ENCODE measurements at places on chromosomes 12 and 14.

GRCh38 chr12:131959116-131959515 lies 9.4 kb downstream of the EP400 start:
- DNase-seq, result no peak

DNA sequence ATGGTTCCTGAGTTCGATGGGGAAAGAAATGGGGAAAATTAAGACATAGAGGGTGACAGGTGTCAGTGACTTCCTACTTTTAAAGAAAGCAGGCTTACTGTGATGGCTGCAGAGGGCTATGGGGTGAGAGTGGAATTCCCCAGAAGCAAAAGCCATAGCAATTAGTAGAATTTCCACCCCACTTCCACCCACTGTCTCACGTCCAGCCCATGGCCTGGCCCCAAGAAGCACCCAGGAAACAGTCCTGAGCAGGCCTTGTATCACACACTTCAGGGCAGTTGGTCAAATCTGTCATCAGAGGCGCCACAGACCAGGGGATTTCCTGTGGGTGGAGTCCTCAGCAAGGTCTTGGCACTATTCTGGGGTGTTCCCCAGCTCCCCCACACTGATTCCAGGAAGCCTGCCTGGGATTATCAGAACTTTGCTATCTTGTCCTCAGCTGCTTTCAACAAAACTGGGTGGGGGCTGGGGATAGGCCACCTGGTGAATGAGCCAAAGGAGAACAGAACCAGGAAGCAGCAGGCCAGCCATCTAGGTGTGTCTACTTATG lies 120.1 kb upstream of the CCND2 start:
- no peak for DNase-seq

DNA sequence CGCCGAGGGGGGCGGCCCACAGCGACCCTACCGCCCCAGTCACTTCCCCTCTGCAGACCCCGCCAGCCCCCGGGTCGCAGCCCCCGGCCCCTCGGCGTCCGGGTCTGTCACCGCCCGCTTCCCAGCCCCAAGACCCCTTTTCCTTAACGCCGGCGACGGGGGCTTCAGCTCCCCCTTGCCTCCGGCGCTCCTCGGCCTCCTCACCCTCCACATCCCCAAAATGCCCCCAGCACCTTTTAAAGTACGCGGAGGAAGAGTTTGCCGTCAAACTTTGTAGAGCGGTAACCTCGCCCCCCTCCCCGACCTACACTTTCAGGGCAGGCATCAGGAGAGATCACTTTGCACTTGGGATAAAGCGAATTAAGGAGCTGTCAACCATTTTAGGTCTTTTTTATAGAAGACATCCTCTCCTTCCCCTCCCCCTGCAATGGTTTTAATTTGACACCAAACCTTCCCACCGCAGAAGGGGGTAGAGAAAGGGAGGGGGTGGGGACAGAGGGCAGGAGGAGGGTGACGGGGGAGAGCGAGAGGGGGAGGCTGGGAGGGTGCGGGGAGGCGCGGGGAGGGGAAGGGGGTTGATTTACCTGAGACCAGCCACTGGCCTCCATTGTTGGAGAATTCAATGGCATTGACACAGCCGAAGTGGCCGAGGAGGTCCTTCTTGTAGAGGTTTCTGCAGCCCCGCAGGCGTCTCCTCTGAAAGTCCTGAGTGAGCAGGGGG lies 578 bp downstream of the DCAF5 start:
- no peak for DNase-seq

DNA sequence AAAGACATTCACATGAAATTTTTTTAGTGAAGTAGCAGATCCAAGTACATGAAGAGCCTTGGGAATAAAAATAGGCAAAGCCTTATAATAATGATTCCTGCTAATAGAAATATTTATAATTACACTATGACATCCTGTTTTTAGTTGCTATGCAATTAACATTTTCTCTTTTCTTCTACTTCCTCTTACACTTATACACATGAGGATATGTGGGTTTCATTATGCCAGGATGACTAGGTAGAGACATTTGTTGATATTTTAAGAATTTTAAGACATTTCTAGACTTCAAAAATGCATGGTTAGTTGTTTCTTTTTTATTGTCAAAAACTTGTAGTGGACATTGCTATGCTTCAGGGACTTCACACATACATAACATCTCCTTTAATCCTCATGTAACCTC lies 326.8 kb downstream of the SYT1 start:
- no peak for DNase-seq

- DNase-seq, result no peak
Observed at GRCh38 chr12:120006258-120006975, 17.4 kb downstream of the BICDL1 start.

Data from RCC 7860 (cell line).